Activated naive CD4-positive, alpha-beta T cell treated with anti-CD3 and anti-CD28 coated beads, Interleukin-2, amount 50 U/mL, for 16 hours (primary cell): ENCODE measurements at places on chromosomes 5 and 9.
A peak's percentile ranks its signal among the peaks of the same experiment; 100 is the strongest.

GRCh38 chr5:113038714-113039113 is 62.1 kb downstream of the DCP2 start:
- no peak for DNase-seq

DNA sequence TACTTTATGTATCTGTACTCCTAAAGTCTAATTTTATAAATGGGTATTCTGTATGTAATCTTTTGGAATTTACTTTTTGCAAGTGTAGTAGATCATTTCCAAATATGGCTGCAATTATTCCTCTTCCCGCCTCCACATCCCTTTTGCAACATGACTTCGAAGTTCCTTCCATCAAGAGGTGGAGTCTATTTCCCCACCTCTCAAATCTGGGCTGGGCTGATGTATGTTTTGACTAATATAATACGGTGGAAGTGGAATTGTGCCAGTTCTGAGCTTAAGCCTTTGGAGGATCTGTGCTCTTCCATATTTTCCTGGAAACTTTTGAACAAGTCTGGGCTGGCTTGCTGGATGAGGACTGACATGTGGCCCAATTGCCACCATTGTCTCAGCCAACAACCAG is 155.9 kb downstream of the FGF18 start:
- DNase-seq = no peak

GRCh38 chr9:131464354-131465000 is 38.2 kb upstream of the POMT1 start:
- no peak for DNase-seq

DNA sequence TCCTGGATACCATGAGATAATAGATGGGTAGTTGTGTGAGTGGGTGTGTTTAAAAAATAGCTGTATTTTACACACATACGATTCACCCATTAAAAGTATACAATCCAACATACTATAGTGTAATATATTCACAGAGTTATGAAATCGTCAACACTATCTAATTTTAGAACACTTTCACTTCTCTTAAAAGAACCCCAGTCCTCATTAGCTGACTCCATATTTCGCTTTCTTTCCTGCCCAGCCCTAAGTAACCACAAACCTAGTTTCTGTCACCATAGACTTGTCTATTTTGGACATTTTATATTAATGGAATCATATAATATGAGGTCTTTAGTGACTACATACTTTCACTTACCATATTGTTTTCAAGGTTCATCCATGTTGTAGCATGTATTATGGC is 63.8 kb upstream of the S1PR3 start:
- DNase-seq = no peak

GRCh38 chr9:118268046-118268445 is 563.8 kb downstream of the TLR4 start:
- no peak for DNase-seq

GRCh38 chr9:94971378-94972131 is 245.1 kb downstream of the AOPEP start:
- DNase-seq = no peak

DNA sequence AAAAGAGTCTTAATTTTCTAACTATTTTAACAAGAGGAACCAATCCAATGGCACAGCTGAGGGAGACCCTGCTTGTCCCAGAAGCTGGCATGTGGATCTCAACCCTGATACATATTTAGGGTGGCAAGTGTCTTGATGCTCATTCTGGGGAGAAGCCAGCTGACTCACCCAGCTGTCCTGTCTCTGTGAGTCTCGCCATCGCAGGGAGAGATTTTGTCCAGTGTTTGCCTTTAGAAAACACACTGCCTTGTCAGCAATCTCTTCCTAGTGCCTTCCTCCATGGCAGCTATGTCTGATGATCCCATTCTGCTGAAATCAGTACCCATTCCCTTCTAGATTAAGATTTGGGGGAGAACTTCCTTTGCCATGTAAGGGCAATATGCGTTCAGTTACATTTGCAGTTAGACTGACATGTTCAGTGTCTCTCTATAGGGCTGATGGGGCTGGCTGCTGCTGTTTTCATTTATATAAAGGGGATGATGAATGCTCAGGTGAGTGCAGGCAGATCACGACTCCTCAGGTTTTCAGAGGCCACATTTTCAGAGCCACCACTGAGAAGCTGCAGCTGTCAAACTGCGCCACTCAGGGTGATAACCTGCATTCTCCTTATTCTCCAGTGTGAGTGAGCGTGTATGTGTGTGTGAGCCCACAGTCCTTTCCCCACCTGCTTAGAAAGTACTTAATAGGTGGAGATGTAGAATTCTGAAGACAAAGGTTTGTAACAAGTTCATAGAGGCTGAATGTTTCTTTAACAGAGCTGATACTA is 217.0 kb downstream of the GAS1 start:
- DNase-seq = no peak

GRCh38 chr5:159571501-159572244 is 241.4 kb upstream of the IL12B start:
- no peak for DNase-seq

- DNase-seq = no peak
These were observed 12.9 kb downstream of the HNRNPK start for GRCh38 chr9:83967073-83967472.

GRCh38 chr5:179380211-179381035 is 35.2 kb upstream of the ADAMTS2 start:
- DNase-seq = no peak

- DNase-seq = no peak
These were observed 49.4 kb downstream of the ATP10B start for GRCh38 chr5:160802592-160802991.

GRCh38 chr5:126972062-126972895 is 58.1 kb downstream of the MARCHF3 start:
- peak; percentile 14 for DNase-seq

DNA sequence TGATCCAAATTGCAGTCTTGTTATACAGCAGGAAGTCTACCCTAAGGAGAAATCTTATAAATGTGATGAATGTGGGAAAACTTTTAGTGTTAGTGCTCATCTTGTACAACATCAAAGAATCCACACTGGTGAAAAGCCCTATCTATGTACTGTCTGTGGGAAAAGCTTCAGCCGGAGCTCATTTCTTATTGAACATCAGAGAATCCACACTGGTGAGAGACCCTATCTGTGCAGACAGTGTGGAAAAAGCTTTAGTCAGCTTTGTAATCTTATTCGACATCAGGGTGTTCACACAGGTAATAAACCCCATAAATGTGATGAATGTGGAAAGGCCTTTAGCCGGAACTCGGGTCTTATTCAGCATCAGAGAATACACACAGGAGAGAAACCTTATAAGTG is 10.4 kb downstream of the ZNF189 start:
- no peak for DNase-seq

GRCh38 chr9:121581786-121582600 is 69.4 kb upstream of the DAB2IP start:
- DNase-seq = no peak

DNA sequence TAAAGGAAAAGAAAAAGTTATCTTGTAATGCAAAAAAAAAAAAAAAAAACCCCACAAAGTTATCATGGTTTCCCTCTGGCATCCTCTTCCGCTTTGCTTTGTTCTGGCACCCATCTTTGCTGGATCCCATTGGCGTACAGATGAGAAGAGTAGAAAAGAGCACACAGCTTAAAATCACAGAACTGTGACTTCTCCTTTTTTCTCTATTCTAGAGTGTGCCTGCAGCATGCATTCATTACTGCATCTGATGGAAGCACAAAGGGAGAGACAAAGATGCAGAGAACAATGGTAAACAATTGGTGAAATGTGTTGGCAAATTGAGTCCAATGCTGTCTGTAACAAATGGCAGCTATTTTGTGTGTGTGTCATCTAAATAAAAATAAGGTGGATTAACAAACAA is 440.8 kb upstream of the PIK3R1 start:
- no peak for DNase-seq
